Kidney glomerular epithelial cell (primary cell): ENCODE measurements at places on chromosomes 1 and 21.

GRCh38 chr1:36927826-36928225 lies 106.5 kb downstream of the GRIK3 start:
- no peak for DNase-seq

DNA sequence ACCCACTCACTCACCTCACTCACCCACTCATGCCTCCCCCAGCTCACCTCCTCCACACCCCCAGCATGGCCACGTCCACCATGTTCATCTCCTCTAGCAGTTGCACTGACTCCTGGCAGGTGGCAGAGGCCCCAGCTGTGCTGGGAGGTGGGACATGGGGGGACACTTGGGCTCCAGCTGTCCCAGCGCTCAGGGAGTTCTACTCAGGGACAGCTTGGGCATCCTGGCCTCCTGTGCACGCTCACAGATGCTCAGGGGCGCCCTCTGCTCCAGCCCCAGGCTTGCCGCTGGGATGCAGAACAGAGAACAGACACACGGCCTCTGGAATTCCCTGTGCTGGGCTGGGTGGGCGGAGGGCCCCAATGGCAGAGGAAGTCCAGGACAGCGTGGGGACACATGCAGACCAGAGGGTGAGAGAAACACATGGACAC lies 5.2 kb downstream of the KRTAP10-8 start:
- no peak for DNase-seq

DNA sequence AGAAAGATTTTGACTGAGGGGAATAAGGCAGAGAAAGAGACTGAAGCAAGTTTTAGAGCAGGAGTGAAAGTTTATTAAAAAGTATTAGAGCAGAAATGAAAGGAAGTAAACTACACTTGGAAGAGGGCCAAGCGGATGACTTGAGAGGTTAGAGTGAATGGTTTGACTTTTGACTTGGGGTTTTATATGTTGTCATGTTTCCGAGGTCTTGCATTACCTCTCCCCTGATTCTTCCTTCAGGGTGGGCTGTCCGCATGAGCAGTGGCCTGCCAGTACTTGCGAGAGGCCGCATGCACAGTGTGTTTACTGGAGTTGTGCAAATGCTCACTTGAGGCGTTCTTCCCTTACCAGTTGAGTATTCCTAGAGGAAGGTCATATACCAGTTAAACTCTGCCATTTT lies 13.0 kb upstream of the DENND2D start:
- DNase-seq = no peak

DNA sequence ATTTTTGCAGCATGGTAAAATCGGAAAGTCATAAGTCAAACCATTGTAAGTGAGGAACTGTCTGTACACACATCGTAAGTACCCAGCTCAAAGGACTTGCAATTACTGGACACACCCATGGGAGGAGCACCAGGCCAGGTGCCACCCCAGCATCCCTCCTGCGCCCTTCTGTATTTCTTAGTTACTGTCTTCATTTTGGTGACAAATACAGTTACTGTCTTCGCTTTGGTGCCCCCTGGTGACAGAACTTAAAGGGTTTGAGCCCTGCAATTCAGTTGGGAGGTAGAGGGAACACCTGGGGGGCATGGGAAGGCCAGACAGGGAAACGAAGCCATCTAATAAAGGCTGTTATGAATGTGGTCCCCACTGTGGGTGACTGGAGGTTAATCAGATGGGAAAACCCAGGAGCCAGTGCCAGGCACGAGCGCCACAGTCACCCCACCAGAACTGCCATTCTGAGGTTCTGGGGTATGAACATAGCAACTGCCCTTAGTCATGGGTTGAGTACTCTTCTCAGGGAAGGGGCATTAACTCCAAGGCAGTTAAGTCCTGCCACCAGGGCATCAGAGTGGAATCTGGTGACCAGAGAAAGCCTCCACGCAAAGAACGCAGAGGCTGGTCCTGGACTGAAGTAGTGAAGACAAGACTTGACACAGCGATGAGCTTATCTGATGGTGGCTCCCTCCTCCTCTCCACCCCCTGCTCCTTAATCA lies 612.9 kb downstream of the PTPRU start:
- no peak for DNase-seq

GRCh38 chr21:31334648-31335121 lies 9.4 kb downstream of the TIAM1 start:
- no peak for DNase-seq

- no peak for DNase-seq
These were observed 21.8 kb upstream of the LRRC53 start for GRCh38 chr1:74534241-74534640.

DNA sequence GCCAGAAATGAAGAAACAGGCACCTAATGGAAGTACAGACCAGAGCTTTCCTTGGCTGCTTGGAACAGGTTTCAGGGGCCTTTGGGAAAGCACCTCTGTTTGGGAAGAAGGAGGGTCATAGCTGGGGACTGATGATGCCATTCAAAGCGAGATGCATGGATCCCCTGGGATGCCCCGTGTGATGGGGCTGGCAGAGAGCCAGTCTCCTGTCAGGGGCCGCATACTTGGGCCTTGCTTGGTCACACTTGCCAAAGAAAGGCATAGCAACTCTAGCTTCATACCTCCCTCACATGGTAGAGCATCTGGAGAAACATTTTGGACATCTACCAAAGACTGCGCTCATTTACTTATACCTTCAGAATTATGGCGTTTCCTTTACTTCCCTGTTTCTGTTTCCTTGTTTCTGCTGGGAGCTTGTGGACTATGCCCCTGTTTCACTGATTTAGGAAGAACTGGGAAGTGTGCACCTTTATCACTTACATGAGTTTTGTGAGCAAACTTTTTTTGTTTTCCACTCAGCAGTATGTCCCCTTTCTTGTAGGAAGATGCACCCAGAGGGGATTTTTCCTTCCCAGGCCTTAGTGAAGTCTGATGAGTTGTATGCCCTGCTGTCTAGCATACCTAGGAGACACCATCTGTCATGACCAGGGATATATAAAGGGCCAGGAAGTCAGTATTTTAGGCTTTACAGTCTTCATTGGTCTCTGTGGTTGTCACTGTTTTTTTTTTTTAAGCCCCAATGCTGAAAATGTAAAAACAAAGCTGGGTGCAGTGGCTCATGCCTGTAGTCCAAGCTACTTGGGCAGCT lies 19.8 kb upstream of the ST3GAL3 start:
- no peak for DNase-seq

- no peak for DNase-seq
These were observed 582.7 kb downstream of the PTPRC start for GRCh38 chr1:199221371-199222150.

GRCh38 chr1:198860371-198860770 lies 221.5 kb downstream of the PTPRC start:
- no peak for DNase-seq

DNA sequence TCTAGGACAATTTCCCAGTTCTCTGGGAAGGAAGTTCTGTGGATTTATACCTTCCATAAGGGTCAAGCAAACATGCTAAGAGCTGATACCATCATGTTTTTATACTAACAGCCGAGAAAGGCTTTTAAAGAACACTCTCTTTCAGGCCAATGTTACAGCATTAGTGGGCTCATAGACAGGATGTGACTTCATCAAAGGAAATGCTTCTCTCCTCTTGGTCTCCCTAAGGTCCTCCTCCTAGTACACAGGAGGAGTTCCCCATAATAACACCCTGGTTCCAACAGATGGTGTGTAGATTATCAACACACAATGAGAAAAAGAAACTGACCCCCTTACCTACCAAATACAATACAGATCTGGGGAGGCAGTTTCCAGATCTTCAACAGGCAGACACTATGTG lies 26.7 kb upstream of the GLIS1 start:
- DNase-seq = peak; percentile 4

DNA sequence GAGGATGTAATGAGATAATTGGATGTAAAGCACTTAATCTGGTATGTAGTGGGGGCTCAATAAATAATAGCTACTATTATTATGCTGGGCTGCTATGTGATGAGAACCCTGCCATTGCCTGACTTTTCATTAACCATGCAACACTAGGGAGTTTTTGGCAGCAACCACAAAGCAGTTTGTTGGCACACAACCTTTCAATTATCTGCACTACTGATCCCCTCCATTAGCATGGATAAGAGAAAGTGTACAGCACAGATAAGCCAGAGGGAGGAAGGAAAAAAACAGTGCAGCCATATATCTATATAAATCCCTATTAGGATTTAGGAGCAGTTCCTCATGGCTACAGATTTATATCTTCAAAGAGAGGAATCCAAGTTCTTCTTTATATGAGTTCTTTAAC lies 498.5 kb downstream of the NUF2 start:
- no peak for DNase-seq

DNA sequence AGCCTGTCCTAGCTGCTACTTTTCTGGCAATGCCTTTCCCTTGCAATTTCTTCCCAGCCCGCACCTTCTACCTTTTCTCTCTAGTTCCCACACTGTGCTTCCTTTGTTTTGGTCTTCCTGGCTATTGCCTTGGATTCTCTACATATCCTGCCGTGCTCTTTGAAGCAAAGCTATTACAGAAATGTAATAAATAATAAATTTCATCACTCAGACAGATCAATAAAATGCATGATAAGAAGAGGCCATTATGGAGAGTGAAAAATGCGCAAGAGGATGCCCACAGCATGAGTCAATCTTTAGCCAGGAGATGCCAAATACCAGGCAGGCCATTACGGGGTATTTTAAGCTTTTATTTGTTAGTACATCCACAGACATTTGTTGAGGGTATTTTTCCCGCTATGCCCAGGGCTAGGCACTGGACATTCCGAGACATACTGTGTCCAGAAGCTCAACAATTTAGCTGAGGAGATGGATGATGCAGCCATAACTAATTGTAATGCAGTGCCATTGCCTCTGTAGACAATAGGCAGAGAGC lies 163.6 kb downstream of the ST6GALNAC3 start:
- no peak for DNase-seq

DNA sequence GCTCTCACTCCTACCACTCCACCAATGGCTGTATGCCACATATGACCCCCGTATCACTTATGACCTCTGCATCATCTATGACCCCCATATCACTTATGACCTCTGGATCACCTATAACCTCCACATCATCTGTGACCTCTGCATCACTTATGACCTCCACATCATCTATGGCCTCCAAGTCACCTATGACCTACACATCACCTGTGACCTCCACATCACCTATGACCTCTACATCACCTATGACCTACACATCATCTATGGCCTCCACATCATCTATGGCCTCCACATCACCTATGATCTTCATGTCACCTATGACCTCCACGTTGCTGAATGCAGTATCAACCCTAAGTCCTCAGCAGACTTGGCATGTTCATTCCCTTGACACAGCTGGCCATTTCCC lies 271.2 kb downstream of the MATN1 start:
- DNase-seq = no peak

DNA sequence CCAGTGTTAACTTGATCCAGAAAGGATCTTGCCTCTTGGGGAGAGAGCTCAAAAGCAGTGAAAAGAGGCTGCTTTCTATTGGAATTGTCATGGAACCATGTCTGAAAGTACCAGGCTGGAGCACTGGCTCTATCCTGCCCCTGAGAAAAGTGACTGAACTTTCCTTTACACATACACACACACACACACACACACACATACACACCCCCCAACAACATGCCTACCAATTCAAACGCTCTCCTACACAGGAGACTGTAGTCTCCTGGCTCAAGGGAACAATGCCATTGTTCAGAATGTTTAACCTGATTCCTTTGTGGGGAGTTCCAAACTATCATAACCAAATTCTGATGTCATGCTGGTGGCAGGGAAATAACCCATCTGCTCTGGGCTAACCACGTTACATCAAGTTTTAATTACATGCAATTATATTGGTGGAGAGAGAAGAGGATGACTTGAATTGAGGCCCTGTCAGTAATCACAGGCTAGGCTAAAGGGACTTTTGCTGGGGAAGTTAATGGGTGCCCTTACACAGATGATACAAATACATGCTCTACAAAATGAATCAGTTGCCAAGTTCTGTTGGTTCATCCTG lies 52.3 kb upstream of the DUSP10 start:
- peak; percentile 36 for DNase-seq
